Activated CD8-positive, alpha-beta T cell treated with anti-CD3 and anti-CD28 coated beads, Interleukin-2, amount 10 ng/mL, durations not matched to agents 7 days and 5 days (primary cell): ENCODE measurements at places on chromosomes 16 and 17. TPM values are rescaled to one million over a fixed set of nuclear protein-coding genes. Genes with fewer than 3 reads are reported as not detected.

DNA sequence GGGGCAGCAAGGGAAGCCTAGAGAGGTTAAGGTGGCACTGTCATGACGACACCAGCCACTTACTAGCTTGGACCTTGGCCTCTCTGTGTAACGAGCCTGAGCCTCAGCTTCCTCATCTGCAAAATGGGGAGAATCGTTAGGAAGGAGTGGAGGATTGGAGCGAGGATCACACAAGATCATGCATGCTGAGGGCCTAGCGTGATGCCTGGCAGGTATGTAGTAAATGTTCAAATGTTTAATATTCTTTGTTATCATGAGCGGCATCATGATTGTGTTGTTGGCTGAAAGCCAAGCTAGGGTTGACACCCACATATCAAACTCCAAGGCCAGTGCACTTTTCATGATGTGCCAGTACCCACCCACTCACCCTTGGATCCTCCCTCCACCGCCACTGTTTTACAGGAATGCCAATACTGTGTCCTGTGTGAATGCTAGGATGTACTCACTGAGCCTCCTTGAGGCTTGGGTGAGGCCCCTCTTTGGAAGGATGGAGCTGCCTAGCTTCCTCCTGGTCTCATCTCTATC is 192.5 kb downstream of the MSI2 start:
- H3K36me3 ChIP-seq = peaks cover 20% of the 10 kb centered on the region
- no peak overlapping the region for H3K4me3 ChIP-seq
- no peak overlapping the region for H3K27ac ChIP-seq
- no peak for DNase-seq

DNA sequence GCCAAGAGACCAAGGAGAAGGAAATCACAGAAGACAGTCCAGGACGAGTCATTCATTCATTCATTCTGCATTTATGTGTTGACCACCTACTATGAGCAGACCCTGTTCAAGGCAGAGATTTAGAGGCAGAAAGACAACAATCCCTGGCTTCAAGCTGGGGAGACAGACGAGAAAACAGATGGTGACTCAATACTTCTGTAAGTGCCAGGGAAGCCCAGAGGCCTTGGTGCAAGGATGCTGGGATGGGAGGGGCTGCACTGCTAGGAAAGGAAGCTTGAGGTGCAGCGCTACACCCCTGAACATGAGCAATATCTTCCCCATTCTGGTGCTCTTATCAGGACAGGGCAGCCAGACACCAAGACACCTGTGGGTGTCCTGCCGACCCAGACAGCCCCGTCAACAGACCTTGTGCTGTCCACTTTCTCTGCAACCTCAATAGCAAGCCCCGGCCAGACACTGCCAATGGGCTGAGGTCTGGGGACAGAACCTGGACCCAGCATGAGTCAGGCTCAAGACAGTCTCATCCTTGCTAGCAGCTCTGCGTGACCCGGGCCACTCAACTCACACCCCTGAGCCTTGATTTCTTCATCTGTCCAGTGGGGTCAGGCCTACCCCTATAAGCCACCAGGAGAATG is 163.5 kb downstream of the COPRS start:
- DNase-seq = no peak
- no peak overlapping the region for H3K27ac ChIP-seq
- H3K27me3 ChIP-seq = peaks cover under 1% of the 10 kb centered on the region
- H3K4me3 ChIP-seq = no peak overlapping the region
- no peaks in the 10 kb centered on the region for H3K36me3 ChIP-seq

DNA sequence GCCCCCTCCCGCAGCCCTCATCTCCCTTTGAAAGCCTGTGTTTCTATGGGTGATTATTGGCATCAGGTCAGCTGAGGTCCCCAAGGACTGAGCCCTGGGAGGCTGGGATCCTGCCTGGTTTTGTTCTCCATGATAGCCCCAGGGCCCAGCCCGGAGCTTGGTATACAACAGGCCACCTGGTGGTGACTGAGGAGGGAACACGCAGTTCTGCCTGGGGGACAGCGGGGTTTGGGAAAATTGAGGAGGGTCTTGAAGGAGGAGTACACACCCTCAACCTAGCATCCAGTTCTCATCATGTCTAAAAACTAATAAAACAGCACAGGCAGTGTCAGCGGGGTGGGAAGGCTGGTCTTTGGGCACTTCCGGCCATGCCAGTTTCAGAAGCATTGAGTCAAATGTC is 335.1 kb downstream of the CPPED1 start:
- no peaks in the 10 kb centered on the region for H3K4me1 ChIP-seq
- H3K27ac ChIP-seq = no peak overlapping the region
- no peaks in the 10 kb centered on the region for H3K27me3 ChIP-seq
- H3K4me3 ChIP-seq = no peak overlapping the region
- H3K36me3 ChIP-seq = no peaks in the 10 kb centered on the region
- DNase-seq = no peak

- no peaks in the 10 kb centered on the region for H3K36me3 ChIP-seq
- no peak for DNase-seq
- H3K4me3 ChIP-seq = no peak overlapping the region
- H3K4me1 ChIP-seq = no peaks in the 10 kb centered on the region
These were observed 162.9 kb downstream of the COPRS start for GRCh38 chr17:31696184-31696602.

DNA sequence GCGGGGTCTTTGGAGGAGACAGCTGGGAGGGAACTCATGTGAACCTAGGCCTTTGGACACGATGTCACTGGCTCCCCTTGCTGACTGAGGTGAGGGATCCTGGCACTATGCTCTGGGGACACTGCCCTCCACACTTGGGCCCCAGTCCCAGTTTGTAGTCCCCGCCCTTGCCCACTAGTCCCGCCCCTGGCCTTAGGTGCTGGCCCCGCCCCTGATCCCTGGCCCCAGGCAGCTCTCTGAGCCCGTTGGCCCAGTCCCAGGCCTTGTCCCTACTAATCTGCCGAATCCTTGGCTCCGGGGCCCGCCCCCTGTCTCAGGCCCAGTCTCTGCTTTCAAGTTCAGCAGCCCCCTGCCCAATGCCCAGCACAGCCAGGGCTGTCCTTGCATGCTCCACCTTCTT is 61.0 kb downstream of the SMPD3 start:
- DNase-seq = no peak
- H3K4me1 ChIP-seq = peaks cover 10% of the 10 kb centered on the region
- H3K4me3 ChIP-seq = no peak overlapping the region
- H3K27ac ChIP-seq = no peak overlapping the region
- H3K36me3 ChIP-seq = no peaks in the 10 kb centered on the region

- H3K36me3 ChIP-seq = peaks cover 26% of the 10 kb centered on the region
- peak overlapping the region; percentile 91 for H3K4me3 ChIP-seq
- peak overlapping the region; percentile 92 for H3K27ac ChIP-seq
- peaks cover 56% of the 10 kb centered on the region for H3K4me1 ChIP-seq
These were observed 1.2 kb downstream of the TRIM47 start for GRCh38 chr17:75876938-75877751.

- H3K27me3 ChIP-seq = no peaks in the 10 kb centered on the region
- no peak overlapping the region for H3K27ac ChIP-seq
- peaks cover 13% of the 10 kb centered on the region for H3K36me3 ChIP-seq
- DNase-seq = no peak
- no peaks in the 10 kb centered on the region for H3K4me1 ChIP-seq
- no peak overlapping the region for H3K4me3 ChIP-seq
These were observed 23.4 kb downstream of the NME3 start for GRCh38 chr16:1747934-1748333.

- peak; percentile 50 for DNase-seq
- no peak overlapping the region for H3K27ac ChIP-seq
- H3K36me3 ChIP-seq = no peaks in the 10 kb centered on the region
- H3K4me3 ChIP-seq = peak overlapping the region; percentile 46
- H3K4me1 ChIP-seq = peaks cover 11% of the 10 kb centered on the region
These were observed 18.8 kb upstream of the ASGR2 start for GRCh38 chr17:7133424-7133823.

DNA sequence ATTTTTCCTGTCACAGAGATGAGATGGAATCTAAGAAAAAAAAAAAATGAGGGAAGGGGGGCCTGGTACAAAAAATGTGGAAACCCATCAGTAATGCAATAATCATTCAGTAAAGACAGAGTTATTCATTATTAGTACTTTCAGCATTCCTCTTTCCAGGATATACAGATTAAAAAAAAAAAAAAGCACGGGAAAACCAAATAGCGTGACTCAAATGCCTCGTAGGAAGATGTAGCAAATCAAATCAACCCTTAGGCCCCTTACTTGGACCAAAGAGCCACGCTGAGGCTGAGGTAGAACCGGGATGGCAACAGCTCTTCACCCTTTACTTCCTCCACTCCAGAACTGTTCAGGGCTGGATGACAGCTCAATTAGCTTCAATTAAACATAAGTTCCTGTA is 52.5 kb downstream of the SMG6 start:
- peak overlapping the region; percentile 42 for H3K4me3 ChIP-seq
- DNase-seq = no peak
- H3K36me3 ChIP-seq = peaks cover 71% of the 10 kb centered on the region

GRCh38 chr17:83143817-83144231 is 64.4 kb downstream of the METRNL start:
- H3K4me1 ChIP-seq = peaks cover 23% of the 10 kb centered on the region
- H3K27ac ChIP-seq = no peak overlapping the region
- H3K36me3 ChIP-seq = no peaks in the 10 kb centered on the region
- H3K27me3 ChIP-seq = peaks cover 16% of the 10 kb centered on the region

- H3K27ac ChIP-seq = no peak overlapping the region
- H3K27me3 ChIP-seq = peaks cover 42% of the 10 kb centered on the region
- H3K4me3 ChIP-seq = no peak overlapping the region
- H3K4me1 ChIP-seq = peaks cover 15% of the 10 kb centered on the region
- no peak for DNase-seq
These were observed 13.7 kb upstream of the COL1A1 start for GRCh38 chr17:50214976-50215760.

DNA sequence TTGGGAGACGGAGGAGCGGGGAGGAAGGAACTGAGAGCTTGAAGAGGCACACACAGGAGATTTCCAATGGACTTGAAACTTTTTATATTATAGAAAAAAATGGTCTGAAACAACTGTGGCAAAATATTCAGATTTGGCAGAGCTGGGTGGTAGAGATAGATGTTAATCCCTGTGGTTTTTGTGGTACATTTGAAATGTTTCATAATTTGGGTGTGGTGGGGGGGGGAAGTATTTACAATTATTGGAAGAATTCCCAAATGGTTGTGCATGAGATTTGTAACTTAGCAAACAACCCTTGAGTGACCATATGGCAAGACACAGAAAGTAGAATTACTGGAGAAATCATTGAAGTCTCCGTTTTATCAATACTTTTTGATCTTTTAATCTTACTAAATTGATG is 588.8 kb upstream of the PSMD7 start:
- H3K27ac ChIP-seq = no peak overlapping the region
- no peak overlapping the region for H3K4me3 ChIP-seq
- H3K4me1 ChIP-seq = no peaks in the 10 kb centered on the region
- no peaks in the 10 kb centered on the region for H3K27me3 ChIP-seq
- DNase-seq = no peak

GRCh38 chr17:49762151-49762941 is 1.6 kb downstream of the FAM117A start:
- H3K4me1 ChIP-seq = peaks cover 57% of the 10 kb centered on the region
- H3K4me3 ChIP-seq = peak overlapping the region; percentile 88
- peaks cover 18% of the 10 kb centered on the region for H3K27me3 ChIP-seq
- H3K27ac ChIP-seq = peak overlapping the region; percentile 87

Gene GDPD3
- 12.6 TPM for total RNA-seq

Gene DNAI2
- 0.52 TPM for total RNA-seq

Gene ACBD4
- 10.0 TPM for total RNA-seq

Gene ZNF174
- 12.3 TPM for total RNA-seq

Gene GPR142
- not detected for total RNA-seq
